ENCODE measurements at places on chromosomes 1 and 21.

DNA sequence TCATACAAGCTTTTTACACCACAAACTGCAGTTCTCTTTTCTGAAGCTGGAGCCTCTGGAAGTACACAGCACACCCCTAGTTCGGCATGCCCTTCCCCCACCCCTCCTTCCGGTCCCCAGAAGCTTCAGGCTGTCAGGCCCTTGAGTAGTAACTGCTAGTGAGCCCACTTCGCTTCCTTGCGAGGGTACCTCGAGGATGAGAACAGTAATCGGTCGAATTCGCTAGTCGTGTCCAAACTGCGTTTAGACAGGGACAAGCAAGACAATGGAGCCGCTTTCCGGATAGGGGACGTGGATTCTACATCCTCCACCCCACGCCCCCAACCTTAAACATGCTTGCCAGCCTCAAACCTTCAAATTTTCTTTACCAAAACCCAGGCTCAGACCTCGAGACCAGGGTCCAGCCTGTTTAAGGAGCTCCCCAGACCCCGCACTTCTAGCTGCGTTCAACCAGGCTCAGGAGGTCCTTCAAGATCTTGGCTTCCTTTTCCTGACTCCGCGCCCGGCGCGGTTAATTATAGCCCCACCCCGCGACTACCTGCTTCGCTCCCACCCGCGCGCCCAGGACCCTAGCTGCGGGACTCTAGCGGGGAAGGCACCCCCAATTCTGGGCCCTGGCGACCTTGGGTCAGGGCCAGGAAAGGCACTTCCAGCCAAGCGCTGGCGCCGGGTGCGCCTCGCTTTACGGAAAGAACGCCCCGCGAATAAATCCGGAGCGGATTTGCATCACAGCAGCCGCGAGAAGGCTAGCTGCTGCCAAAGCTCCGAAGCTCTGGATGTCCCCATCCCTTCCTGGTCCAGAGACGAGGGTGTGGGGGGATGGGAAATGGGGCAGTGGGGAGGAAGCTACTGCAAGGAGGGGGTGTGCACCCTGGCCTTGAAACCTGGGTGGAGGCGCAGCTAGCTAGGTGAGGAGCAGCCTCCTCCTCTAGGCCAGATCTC is 8.1 kb upstream of the TSPAN1 start:
- H3K27ac ChIP-seq: peak overlapping the region; percentile 84
- DNase-seq: no peak
- peak overlapping the region; percentile 35 for H3K4me3 ChIP-seq
- H3K4me1 ChIP-seq: peaks cover 3% of the 10 kb centered on the region

GRCh38 chr1:181175356-181175910 is 86.9 kb downstream of the IER5 start:
- no peaks in the 10 kb centered on the region for H3K4me1 ChIP-seq
- H3K27ac ChIP-seq: no peak overlapping the region
- no peak for DNase-seq
- H3K27me3 ChIP-seq: no peaks in the 10 kb centered on the region
- H3K36me3 ChIP-seq: no peaks in the 10 kb centered on the region
- H3K4me3 ChIP-seq: no peak overlapping the region

GRCh38 chr1:230379928-230380327 is 46.2 kb downstream of the PGBD5 start:
- no peak for DNase-seq
- H3K27ac ChIP-seq: no peak overlapping the region
- H3K36me3 ChIP-seq: no peaks in the 10 kb centered on the region
- H3K4me3 ChIP-seq: no peak overlapping the region

DNA sequence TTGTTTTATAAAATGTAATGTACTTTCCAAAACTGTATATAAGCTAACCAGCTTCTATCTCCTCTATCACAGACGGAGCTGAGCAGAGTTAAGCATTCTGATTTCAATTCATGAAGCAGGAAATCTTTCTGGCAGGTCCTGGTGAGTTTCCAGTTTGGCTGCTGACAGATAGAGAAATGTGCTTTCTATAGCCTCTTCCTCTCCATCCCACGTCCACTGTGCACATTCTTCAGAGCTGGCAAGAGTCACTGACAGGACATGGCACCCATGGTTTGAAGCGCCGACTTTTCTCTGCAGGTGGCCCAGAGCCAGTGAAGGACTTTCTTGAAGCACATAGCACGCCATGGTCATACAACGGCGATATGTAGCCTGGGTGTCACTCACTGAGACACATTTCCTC is 52.3 kb upstream of the POU2F1 start:
- H3K27ac ChIP-seq: no peak overlapping the region
- H3K36me3 ChIP-seq: no peaks in the 10 kb centered on the region
- no peaks in the 10 kb centered on the region for H3K4me1 ChIP-seq

GRCh38 chr1:203037509-203038190 is 11.4 kb downstream of the PPFIA4 start:
- no peaks in the 10 kb centered on the region for H3K4me1 ChIP-seq
- no peak overlapping the region for H3K27ac ChIP-seq
- H3K36me3 ChIP-seq: no peaks in the 10 kb centered on the region
- H3K27me3 ChIP-seq: no peaks in the 10 kb centered on the region

GRCh38 chr1:187300081-187300480 is 471.3 kb downstream of the PLA2G4A start:
- DNase-seq: no peak
- no peaks in the 10 kb centered on the region for H3K36me3 ChIP-seq
- no peak overlapping the region for H3K4me3 ChIP-seq
- no peaks in the 10 kb centered on the region for H3K4me1 ChIP-seq

DNA sequence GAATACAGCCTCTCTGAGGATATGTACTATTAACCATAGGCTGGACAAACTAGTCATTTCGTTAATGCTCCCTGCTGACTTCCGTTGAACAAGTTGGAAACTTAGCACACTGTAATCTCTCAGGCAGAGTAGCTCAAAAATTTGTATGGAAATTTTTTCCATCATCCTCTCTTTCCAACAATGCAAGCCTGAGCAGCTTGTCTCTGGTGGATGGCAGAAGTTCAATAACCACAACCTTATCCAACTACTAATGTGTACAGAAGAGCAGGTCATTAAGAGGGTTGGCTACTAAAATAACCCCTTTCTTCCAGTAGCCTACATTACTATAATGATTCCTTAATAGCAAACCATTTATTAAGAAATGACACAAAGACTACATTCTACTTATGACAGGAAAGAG is 262.3 kb downstream of the NFIA start:
- H3K36me3 ChIP-seq: no peaks in the 10 kb centered on the region
- no peaks in the 10 kb centered on the region for H3K4me1 ChIP-seq
- no peak for DNase-seq
- H3K27me3 ChIP-seq: no peaks in the 10 kb centered on the region

GRCh38 chr1:222691016-222691415 is 21.3 kb downstream of the AIDA start:
- no peaks in the 10 kb centered on the region for H3K27me3 ChIP-seq
- no peaks in the 10 kb centered on the region for H3K36me3 ChIP-seq
- no peak for DNase-seq
- no peak overlapping the region for H3K27ac ChIP-seq
- no peak overlapping the region for H3K4me3 ChIP-seq
- H3K4me1 ChIP-seq: no peaks in the 10 kb centered on the region

DNA sequence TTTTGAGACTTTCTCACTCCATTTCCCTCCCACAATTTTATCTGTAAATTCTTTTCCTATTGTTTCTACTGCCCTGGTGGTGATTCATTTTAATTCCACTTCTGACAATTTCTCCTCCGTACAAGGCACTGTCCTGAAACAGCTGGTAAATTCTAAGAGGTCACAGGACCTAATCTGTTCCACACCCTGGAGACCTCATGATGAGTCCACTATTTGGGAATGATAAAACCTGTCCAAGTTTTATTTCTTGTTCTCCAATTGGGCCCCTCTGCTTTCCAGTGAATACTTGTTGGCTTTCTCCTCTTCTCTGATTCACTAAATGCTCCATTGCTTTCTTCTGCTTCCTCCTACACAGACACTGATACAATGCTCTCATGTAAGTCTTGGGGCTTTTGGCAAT is 343.1 kb upstream of the DUSP10 start:
- DNase-seq: no peak
- H3K27ac ChIP-seq: no peak overlapping the region
- H3K36me3 ChIP-seq: no peaks in the 10 kb centered on the region
- H3K4me3 ChIP-seq: no peak overlapping the region

GRCh38 chr1:84367219-84367618 is 31.1 kb upstream of the DNASE2B start:
- H3K36me3 ChIP-seq: no peaks in the 10 kb centered on the region
- DNase-seq: no peak
- no peaks in the 10 kb centered on the region for H3K4me1 ChIP-seq
- no peaks in the 10 kb centered on the region for H3K27me3 ChIP-seq
- no peak overlapping the region for H3K4me3 ChIP-seq

- DNase-seq: no peak
- no peaks in the 10 kb centered on the region for H3K4me1 ChIP-seq
- H3K27me3 ChIP-seq: no peaks in the 10 kb centered on the region
- no peaks in the 10 kb centered on the region for H3K36me3 ChIP-seq
- H3K4me3 ChIP-seq: no peak overlapping the region
Observed at GRCh38 chr1:236495467-236496112, 28.2 kb upstream of the LGALS8 start.

DNA sequence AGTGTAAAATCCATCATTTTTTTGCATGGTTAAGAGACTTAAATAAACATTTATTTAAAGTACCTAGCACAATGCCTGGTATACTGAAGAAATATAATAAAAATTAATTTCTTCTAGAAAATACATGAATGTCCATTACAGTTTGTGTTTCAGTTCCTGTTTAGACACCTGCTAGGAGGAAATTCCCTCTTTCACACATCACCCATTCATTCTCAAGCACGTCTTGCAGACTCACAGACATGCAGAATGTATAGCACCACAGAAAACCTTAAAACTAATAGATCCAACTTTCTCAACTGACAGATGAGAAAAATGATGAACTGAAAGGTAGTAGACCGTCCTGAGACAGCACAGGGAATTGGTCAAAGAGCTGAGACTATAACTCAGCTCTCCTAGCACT is 172.2 kb upstream of the C8B start:
- H3K4me1 ChIP-seq: no peaks in the 10 kb centered on the region
- H3K36me3 ChIP-seq: no peaks in the 10 kb centered on the region
- no peak overlapping the region for H3K27ac ChIP-seq
- no peak overlapping the region for H3K4me3 ChIP-seq
- DNase-seq: no peak

GRCh38 chr21:34790341-34790740 is 121.5 kb downstream of the CLIC6 start:
- no peak for DNase-seq
- H3K36me3 ChIP-seq: peaks cover 12% of the 10 kb centered on the region
- H3K4me1 ChIP-seq: peaks cover 16% of the 10 kb centered on the region
- no peak overlapping the region for H3K27ac ChIP-seq
- H3K4me3 ChIP-seq: no peak overlapping the region
- H3K27me3 ChIP-seq: no peaks in the 10 kb centered on the region

- H3K4me1 ChIP-seq: peaks cover 40% of the 10 kb centered on the region
- H3K36me3 ChIP-seq: no peaks in the 10 kb centered on the region
- H3K27ac ChIP-seq: peak overlapping the region; percentile 98
- DNase-seq: no peak
- no peaks in the 10 kb centered on the region for H3K27me3 ChIP-seq
- H3K4me3 ChIP-seq: no peak overlapping the region
Observed at GRCh38 chr1:21337454-21337927, 47.2 kb upstream of the ECE1 start.

GRCh38 chr1:63628607-63629006 is 35.4 kb downstream of the PGM1 start:
- H3K4me1 ChIP-seq: no peaks in the 10 kb centered on the region
- no peaks in the 10 kb centered on the region for H3K36me3 ChIP-seq
- H3K27ac ChIP-seq: no peak overlapping the region
- H3K4me3 ChIP-seq: no peak overlapping the region
- DNase-seq: no peak
- no peaks in the 10 kb centered on the region for H3K27me3 ChIP-seq

DNA sequence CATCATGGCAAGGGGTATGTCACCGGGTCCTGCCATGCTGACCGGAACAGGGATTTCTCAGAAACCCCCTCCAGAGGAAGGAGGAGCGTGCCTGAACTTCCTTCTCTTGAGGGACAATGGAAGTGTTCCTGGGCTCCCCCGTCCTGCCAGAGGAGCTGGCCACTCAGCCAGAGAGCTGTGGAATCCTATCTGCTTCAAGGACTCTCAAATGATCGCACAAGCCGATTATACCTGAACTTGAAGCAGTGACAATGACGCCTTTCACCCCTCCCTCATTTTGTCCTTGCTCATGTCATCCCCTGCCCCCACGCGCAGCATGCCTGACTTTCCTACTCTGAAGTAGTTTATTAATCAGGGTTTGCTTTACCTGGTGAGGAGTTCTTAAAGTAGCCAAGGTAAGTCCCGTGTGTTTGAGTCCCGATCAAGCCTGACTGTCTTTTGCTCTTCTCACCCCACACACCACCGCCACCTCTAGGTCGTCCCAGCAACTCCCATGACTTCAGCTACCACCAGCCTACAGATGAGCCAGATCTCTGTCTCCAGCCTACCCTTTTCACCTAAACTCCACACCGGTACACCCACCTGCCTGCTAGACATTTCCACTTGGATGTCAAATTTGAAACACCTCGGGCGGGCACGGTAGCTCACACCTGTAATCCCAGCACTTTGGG is 25.0 kb upstream of the PRELP start:
- H3K36me3 ChIP-seq: no peaks in the 10 kb centered on the region
- no peaks in the 10 kb centered on the region for H3K27me3 ChIP-seq
- no peak overlapping the region for H3K4me3 ChIP-seq

DNA sequence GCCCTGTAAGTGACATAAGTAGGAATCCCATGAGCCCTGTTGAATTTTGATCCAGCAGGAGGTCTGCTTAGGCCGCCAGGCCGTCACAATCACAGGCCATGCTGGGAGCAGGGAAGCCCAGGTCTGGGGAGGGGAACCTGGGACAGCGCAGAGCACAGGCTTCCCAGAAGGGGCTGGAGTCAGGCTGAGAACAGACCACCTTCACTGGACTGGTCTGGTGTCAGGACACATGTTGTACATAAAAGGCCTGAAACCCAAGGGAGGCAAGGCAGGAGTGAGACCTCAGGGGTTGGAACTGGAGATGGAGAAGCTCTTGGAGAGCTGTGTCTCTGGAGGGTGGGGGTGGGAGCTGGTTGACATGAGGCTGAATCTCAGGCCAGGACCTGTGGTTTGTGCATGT is 63.3 kb upstream of the ARTN start:
- peak overlapping the region; percentile 7 for H3K27ac ChIP-seq
- no peaks in the 10 kb centered on the region for H3K36me3 ChIP-seq
- no peaks in the 10 kb centered on the region for H3K4me1 ChIP-seq
- H3K27me3 ChIP-seq: no peaks in the 10 kb centered on the region
- no peak for DNase-seq

- H3K4me1 ChIP-seq: no peaks in the 10 kb centered on the region
- H3K27ac ChIP-seq: no peak overlapping the region
- H3K27me3 ChIP-seq: no peaks in the 10 kb centered on the region
- no peak overlapping the region for H3K4me3 ChIP-seq
- DNase-seq: no peak
Observed at GRCh38 chr1:89466307-89466930, 58.2 kb upstream of the LRRC8B start.

DNA sequence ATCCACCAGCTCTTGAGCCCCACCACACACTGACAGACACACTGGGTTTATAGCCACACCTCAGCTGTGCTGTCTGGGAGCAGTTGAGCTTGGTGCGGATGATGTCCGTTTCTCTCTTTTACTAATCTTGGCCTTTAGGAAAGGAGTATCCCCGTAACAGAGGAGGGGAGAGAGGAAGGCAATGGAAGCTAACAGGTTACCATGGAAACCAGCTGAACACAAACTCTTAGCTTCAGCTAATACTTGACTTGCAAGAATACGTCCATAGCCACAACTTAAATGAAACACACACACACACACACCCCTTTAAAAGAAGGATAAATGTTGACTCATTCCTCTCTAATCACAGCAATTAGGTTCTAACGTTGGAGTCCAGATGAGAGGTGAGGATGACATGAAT is 28.0 kb upstream of the LRRN2 start:
- no peak overlapping the region for H3K4me3 ChIP-seq
- no peaks in the 10 kb centered on the region for H3K4me1 ChIP-seq
- H3K36me3 ChIP-seq: no peaks in the 10 kb centered on the region
- no peak overlapping the region for H3K27ac ChIP-seq
- no peak for DNase-seq

Data from breast epithelium (tissue), 4 donors.